ENCODE measurements at places on chromosomes 6 and 20. TPM values are rescaled to one million over a fixed set of nuclear protein-coding genes. Genes with fewer than 3 reads are reported as not detected.

DNA sequence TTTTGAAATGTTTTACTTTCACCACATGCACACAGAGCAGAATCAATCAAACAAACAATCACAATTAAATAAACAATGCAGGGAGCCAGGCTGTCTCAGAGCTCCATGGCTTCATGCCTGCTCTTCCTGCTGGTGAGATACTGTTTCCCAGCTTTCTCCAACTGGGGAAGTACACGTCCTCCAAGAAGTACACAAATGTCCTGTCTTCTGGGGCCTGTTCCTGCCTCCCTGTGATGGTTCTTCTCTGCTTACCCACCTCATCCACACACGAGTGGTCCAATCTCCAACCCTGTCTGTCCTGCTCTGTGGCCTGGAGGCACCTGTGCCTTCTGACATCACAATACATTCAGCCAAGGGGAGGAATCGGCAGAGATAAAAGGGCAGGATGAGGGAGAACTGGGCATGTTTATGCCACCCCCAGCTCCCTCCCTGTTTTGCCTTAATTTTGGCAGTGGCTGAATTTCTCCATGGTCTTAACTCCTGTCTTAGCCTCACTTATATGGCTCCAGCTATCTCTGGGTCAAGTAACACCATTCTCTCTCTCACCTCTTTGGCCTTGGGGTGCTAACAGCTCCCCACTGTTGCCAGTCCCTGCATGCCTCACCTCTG, 25.3 kb upstream of the TTPAL start:
- DNase-seq, result no peak

The DLK2 gene
- 0.18 TPM for total RNA-seq

The SLC17A3 gene
- 0.20 TPM for total RNA-seq

DNA sequence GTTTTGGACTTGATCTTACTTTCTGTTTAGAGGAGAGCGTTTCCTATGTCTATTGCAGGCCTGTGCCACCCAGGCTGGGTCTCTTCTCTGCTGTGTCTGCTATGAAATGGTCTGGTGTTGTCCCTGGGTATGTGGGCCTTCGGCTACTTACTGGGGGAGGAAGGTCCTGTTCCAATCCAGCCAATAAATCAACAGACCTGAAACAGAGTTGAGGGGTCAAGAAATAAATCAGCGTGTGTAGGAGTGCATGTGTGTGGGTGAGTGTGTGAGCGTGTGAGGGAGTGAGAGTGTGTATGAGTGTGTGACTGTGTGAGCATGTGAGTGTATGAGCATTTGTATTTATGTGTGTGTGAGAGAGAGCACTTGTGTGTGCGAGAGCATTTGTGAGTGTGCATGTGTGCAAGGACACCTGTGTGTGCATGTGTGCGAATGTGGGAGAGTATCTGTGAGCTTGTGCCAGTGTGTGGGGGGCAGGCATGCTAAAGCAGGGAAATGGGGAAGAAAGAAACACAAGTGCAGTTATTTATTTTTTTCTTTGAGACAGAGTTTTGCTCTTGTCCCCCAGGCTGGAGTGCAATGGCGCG, 86.3 kb upstream of the PMEPA1 start:
- DNase-seq, result no peak

DNA sequence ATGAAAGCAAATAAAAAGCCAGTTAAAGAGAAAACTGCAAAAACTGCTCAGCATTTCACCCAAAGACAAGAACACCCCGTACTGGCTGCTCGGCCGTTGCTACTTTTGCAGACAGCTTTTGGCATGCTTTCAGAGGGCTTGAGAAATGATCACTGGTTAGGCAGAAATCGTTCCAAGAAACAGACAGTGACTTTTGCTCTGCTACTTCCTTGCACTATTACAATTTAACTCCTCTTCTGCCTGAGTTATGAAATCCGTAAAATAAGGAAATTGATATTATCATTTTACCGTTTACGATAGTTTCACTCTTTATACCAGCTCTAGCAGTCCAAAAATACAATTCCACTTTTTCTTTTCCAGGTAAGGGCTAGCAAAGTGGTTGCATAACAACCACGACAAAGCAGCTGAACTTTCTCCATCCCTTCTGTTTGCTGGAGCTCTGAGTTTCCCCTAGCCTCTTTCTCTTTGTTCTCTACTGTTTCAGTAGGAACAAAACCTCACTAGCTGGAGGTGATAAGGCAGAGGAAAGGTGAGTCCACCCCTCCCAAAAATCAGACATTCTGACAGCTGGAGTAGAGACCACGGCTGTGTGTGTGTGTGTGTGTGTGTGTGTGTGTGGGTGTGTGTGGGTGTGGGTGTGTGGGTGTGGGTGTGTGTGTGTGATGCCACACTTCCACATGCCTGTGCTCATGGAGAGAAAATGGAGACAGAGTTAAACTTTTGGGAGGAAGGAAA, 191.8 kb upstream of the RREB1 start:
- DNase-seq, result no peak

- DNase-seq, result no peak
Observed at GRCh38 chr6:80161434-80161833, 55.0 kb downstream of the BCKDHB start.

- no peak for DNase-seq
Observed at GRCh38 chr6:28738396-28738765, 185.4 kb downstream of the TRIM27 start.

- DNase-seq, result no peak
Observed at GRCh38 chr6:46969206-46969605, 47.5 kb upstream of the ADGRF5 start.

GRCh38 chr20:31663524-31663837, 25.8 kb downstream of the COX4I2 start:
- DNase-seq, result no peak

The GSTA3 gene
- total RNA-seq, result not detected

GRCh38 chr6:13924146-13924948, 405 bp upstream of the RNF182 start:
- no peak for DNase-seq

DNA sequence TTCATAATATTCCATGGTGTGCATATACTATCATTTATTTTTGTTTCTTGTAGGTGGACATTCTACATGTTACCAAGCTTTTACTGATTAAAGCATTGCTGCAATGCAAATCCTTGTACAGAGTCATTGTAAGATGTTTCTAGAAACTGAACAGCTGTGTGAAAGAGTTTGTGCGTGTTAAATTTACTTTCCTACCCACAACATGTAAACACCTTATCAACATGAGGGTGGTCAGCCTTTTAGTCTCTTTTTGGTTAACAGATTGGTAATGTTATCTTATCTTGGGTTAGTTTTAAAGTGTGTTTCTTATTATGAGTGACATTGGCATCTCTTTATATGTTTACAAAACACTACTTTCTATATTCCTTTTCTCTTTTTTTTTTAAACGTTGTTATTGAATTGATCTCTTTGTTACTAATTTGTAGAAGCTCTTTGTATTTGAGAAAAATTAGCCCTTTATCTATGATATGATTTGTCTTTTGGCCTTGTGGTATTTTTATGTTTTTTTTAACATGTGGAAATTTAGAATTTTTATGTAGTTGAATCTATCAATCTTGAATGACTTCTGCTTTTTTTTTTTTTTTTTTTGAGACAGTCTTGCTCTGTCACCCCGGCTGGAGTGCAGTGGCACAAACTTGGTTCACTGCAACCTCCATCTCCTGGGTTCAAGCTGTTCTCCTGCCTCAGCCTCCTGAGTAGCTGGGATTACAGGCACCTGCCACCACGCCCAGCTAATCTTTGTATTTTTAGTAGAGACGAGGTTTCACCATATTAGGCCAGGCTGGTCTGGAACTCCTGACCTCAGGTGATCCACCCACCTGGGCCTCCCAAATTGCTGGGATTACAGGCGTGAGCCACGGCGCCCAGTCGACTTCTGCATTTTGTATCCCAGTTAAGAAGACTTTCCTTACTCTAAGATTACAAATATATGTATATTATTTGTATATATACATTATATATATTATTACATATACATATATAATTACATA, 112.1 kb downstream of the TCP11 start:
- no peak for DNase-seq

DNA sequence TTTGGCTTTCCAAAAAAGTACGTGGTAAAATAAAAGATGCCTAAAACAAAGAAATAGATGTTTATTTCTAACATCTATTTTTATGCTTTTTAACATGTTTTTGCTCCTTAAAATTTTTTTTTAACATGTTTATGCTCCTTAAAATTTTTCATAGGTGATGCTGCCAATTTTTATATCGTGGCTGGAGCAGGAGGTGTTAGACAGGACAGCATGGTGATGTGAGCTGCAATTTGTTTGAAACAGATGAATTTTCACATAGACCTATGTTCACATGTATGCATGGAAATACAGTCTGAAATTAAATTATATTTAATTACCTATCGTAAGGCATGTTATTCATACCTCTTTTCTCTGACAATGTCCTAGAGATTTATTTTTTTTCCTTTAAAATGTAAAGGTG, 784.8 kb downstream of the EPHA7 start:
- no peak for DNase-seq

- no peak for DNase-seq
Observed at GRCh38 chr6:88538840-88539239, 372.7 kb upstream of the CNR1 start.

DNA sequence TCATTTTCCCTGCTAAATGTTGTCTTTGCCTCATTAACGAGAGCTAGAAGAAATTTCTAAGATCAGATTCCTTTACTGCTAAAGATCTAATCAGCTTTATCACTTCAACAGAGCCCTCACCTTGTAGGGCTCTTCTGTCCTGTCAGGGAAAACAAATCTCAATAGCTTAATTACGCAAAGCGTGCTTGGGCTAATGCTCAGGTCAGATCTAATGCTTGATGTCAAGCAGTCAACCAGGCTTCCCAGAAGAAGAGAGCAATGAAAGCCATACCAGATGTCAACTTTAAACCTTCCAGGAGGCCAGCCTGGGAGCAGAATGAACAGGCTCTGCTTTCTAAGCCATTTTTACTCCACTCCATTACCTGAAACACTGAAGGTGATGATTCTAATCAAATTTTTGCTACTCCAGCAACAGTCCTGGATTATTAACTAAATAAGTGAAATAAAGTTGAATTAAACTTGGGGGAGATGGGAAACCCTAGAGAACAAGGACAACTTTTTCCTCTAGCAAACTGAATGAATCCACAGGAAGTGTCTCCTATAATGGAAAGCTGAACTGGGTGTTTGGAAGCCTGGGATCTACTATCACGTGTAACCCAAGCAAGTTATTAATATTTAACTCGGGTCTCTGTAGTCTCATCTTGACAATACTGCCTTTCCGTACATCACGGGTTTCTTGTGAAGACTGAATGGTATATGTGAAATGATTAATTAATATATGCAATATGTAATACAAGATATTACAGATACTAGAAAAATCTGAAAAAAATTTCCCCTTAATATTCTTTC, 273.7 kb downstream of the PTPRK start:
- DNase-seq, result no peak

The TPBG gene
- total RNA-seq, result 0.14 TPM

GRCh38 chr6:74269600-74269858, 573.5 kb downstream of the CD109 start:
- DNase-seq, result no peak

The MUCL3 gene
- total RNA-seq, result not detected

Measured in activated naive CD4-positive, alpha-beta T cell treated with anti-CD3 and anti-CD28 coated beads, Interleukin-2, amount 50 U/mL, for 72 hours (primary cell).